HCT116 (cell line): ENCODE measurements at places on chromosomes 12 and 14. TPM values are rescaled to one million over a fixed set of nuclear protein-coding genes. Genes with fewer than 3 reads are reported as not detected.

GRCh38 chr12:68406134-68406576 is 74.0 kb upstream of the MDM1 start:
- no peak overlapping the region for H3K27ac ChIP-seq
- H3K4me1 ChIP-seq, result no peaks in the 10 kb centered on the region
- no peak overlapping the region for H3K4me3 ChIP-seq
- H3K36me3 ChIP-seq, result no peaks in the 10 kb centered on the region
- no peaks in the 10 kb centered on the region for H3K27me3 ChIP-seq

DNA sequence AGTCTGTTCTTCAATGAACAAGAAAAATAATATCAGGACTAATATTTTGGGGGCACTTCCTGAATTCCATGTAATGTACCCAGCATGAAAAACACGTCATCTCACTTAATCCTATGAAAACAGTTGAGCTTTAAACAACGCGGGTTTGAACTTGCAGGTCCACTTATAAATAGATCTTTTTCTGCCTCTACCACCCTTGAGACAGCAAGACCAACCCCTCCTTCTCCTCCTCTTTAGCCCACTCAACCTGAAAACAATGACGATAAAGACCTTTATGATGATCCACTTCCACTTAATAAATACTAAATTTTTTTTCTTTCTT is 203.9 kb upstream of the KRR1 start:
- no peaks in the 10 kb centered on the region for H3K27me3 ChIP-seq
- peak; percentile 82 for DNase-seq
- peaks cover 93% of the 10 kb centered on the region for H3K4me1 ChIP-seq
- H3K27ac ChIP-seq, result peak overlapping the region; percentile 100

- no peaks in the 10 kb centered on the region for H3K27me3 ChIP-seq
- no peak overlapping the region for H3K4me3 ChIP-seq
- H3K36me3 ChIP-seq, result no peaks in the 10 kb centered on the region
- H3K27ac ChIP-seq, result no peak overlapping the region
Observed at GRCh38 chr12:104852896-104853295, 105.2 kb downstream of the SLC41A2 start.

NTN4 gene
- total RNA-seq, result 4.3 TPM

PMCH gene
- total RNA-seq, result not detected

CLECL1 gene
- not detected for total RNA-seq
